Natural killer cell (primary cell): ENCODE measurements at places on chromosomes 1 and 21.
A peak's percentile ranks its signal among the peaks of the same experiment; 100 is the strongest.

GRCh38 chr1:23743287-23744152, at the start of gene ELOA:
ELOA (plus strand) TSS chr1:23743471; CDS start chr1:23743504, 33 bp downstream.
- DNase-seq: peak; percentile 73

- no peak for DNase-seq
Observed at GRCh38 chr21:40373761-40374160, 473.2 kb downstream of the DSCAM start.

DNA sequence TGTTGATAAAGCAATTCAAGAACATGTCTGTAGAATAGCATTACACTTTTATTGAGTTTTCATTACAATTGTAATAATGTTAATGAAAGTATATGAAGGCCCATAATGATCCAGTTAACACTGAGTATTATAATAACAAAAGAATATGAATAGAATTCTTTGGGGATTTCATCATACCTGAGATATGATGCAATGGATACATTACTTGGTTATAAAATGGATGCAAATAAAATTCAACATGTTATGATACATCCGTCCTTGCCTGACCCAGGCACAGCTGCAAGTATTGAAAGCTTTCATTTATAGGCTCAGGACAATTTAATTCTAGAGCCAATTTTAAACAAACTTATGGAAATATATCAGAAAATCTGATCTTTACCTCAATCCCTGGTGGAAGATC, 8.2 kb upstream of the KCNA3 start:
- no peak for DNase-seq

GRCh38 chr1:1672181-1672965, 13.6 kb upstream of the CDK11B start:
- no peak for DNase-seq

DNA sequence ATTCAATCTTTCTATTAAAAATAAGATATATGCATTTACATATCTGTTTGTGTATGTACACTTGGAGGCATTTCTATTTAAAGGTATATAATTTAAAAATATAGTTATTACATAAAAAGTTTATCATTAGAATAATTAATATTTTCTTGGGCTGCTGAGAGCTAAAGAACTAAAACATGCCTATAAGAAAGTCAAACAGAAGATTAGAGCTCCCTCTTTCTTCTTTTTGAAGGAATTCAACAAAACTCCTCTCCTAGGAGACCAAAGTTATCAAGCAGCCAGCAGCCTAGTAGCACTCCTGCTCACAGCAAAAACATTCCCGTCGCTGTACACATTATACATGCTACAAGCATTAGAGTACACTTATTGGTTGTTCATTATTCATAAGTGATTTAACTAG, 216.4 kb downstream of the VAV3 start:
- no peak for DNase-seq

DNA sequence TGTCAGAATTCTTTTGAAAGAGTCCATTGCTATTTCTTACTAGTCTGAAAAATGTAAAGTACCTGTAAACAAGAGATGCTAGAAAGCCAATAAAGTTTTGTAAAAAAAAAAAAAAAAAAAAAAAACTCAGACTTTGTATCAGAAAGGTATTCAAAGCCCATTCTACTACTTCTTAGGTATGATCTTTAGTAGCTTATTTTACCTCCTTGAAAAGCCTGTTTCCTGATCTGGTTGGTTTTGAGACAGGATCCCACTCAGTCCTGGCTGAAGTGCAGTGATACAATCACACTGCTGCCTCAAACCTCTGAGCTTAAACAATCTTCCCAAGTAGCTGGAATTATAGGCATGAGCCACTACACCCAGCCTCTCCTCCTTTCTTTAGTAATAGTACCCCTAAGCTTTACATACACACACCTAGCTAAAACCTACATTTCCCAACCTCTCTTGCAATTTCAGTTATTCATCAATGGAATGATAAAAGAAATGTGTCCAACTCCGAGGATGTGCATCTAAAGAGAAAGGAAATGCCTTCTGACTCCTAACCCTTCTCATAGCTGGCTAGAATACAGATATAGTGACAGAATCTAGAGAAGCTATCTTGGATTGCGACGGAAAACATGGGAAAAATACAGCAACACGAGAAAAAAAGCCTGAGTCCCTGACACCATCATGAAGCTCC, 30.6 kb downstream of the EPS15 start:
- DNase-seq: no peak

DNA sequence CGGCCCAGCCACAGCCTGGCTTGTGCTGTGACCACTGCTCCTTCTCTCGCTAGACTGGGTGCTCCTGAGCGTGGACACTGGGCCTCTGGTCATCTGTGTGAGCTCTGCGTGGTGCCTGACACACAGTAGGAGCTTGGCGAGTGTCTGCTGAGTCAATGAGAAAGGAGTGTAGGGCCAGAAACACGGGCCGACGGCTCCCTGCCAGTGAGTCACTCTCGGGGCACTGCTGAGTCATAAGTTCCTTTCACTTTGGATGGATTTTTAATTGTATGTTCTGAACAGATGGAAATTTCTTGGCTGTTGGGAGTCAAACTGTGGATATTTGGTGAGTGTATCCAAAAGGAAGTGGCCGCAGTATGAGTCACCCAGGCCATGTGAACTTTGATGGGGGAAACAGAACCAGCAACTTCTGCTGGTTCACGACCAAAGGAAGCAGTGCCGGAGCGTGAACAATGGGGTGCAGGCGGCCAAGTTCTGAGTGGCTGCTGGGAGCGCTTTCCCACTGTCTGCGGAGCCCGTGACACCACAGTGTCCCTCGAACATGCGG, 41.0 kb upstream of the COL18A1 start:
- no peak for DNase-seq

- no peak for DNase-seq
Observed at GRCh38 chr21:28579986-28580550, 412.6 kb downstream of the LTN1 start.

DNA sequence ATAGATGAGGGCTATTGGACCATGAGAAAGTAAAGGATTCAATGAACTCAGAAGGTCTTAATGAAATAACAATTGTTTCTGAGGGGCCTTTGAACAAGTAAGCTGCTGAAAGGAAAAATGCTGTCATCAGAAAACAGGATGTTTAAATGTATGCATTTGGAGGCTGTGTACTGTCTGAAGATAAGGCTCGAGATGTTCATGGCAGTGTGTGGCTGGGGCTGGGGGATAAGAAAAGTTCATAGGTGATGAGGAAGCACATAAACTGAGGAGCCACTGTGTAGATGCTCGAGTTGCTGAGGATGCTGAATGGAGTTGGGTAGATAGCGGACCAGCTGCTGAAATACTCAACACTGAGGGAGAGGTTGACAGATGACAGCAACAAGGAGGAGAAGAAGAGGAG, 17.8 kb downstream of the THEM4 start:
- no peak for DNase-seq

GRCh38 chr1:64965366-64966157, 787 bp downstream of the JAK1 start:
- DNase-seq: peak; percentile 82

- DNase-seq: no peak
Observed at GRCh38 chr1:158961178-158961577, 29.8 kb downstream of the PYHIN1 start.

DNA sequence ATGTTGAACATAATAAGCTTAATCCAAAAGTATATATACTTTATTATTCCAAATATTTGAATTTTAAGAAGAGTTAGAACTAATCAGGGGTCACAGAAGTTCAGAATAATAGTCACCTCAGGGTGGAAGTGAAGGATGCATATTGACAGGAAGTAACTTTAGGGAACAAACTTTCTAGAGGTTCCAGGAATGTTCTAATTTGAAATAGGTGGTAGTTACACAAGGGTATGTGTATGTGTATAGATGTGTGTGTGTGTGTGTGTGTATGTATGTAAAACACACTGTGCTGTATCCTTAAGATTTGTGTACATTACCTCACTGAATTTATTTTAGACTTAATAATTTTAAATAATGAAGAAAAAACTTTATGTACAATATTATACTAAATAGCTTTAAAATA, 110.4 kb downstream of the ACBD6 start:
- no peak for DNase-seq

- no peak for DNase-seq
Observed at GRCh38 chr1:20478057-20478635, 7.9 kb downstream of the CAMK2N1 start.

- no peak for DNase-seq
Observed at GRCh38 chr1:5164158-5164557, 509.7 kb downstream of the AJAP1 start.

GRCh38 chr1:39147099-39148025, 57.1 kb upstream of the MACF1 start:
- DNase-seq: no peak

DNA sequence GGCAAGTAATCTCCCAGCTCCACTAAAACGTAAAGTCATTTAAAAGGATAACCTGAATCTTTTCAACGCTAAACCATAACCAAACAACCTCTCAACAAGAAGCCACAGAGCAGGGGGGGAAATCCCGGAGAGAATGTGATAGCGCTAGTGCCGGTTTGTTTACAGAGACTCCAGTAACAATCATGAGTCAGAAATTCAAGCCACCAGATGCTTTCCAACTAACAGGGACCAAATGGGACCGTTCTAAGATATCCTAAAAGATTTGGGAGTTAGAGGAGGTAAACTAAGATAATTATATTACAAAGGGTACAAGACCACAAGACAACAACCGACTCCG, 825 bp downstream of the DCAF8 start:
- DNase-seq: peak; percentile 92
